HepG2 (cell line): ENCODE measurements at places on chromosomes 12 and 14. TPM values are rescaled to one million over a fixed set of nuclear protein-coding genes. Genes with fewer than 3 reads are reported as not detected.

CLEC4D gene
- not detected in 2 replicates for total RNA-seq

KRT5 gene
- total RNA-seq = not detected in 2 replicates

SLC7A8 gene
- total RNA-seq = not detected in 2 replicates

NXPH4 gene
- not detected in 2 replicates for total RNA-seq

SMCO2 gene
- total RNA-seq = not detected in 2 replicates

KIF26A gene
- total RNA-seq = not detected in 2 replicates

ERP27 gene
- total RNA-seq = 5.1 and 6.6 TPM in 2 replicates

FOXN4 gene
- total RNA-seq = 0.11 and 0.13 TPM in 2 replicates
